M059J (cell line): ENCODE measurements at places on chromosomes 2 and 18. TPM values are rescaled to one million over a fixed set of nuclear protein-coding genes. Genes with fewer than 3 reads are reported as not detected.

Gene NYAP2
- 1.5 and 2.3 TPM in 2 replicates for total RNA-seq

DNA sequence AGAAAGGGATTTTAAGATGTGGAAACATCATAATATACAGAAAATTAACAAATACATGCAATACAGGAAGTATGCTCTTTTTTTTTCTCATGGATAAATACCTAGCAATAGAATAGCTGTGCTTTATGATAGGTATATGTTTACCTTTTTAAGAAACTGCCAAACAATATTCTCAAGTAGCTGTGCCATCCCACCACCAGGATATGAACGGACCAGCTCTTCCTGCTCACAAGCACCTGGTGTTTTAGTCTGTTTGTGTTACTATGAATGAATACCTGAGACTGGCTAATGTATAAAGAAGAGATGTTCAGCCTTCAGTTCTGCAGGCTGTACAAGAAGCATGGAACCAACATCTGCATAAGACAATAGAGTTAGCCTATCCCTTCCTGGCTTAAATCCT lies 19.9 kb upstream of the UGT1A8 start:
- DNase-seq: no peak

DNA sequence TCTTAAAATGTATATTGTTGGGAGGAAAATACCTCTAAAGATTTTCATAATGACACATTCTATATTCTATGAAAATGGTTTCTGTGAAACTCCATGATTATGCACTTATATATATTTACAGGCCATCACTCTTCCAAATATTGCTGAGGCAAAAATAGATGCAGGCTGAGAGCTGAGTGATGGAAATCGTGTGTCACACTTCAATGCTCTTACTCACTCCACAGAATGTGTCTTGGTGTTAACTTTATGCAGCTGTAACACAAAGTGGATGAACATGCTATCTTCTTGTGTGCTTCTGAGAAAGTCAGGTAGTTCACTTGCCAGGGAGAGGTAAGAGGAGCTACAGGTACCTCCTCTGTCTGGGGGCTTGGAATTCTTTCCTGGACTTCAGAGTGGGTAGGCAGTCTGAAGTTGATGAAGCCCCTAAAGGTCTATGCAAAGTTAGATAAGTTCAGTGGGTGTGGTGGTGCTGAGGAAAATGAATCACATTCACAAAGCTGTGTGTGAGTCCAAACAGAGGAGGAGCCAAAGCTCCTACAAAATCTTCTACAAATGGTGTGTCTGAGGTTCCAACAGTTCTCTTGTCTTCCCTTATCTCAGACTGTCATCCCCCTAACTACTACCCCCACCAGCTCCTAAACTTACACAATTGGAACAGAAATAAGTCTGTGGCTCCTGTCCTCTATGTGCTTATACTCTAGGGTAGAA lies 74.2 kb upstream of the ST6GAL2 start:
- no peak for DNase-seq

DNA sequence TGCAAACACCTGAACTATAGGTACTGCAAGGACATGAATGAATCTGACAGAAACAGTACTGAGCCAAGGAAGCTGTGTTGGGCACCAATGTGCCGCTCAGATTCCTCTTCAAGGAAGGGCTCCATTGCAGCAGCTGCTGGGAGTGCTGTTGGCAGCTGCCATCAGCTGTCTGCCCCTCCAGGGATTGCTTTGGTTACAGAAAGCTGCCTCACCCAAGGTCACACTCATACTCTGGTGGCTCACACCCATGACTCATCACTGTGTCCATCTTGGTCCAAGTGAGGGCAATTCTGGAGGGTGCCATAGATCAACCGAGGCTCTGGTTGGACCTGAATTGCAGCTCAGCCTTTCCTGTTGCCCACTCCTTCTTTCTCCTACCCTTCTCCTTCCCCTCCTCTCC lies 24.4 kb upstream of the TRPM8 start:
- peak; percentile 57 for DNase-seq
